Progenitor cell of endocrine pancreas (in vitro differentiated cells): ENCODE measurements at places on chromosomes 12 and 14.
A peak's percentile ranks its signal among the peaks of the same experiment; 100 is the strongest.

- DNase-seq, result no peak
These were observed 21.2 kb downstream of the BCL7A start for GRCh38 chr12:122042910-122043309.

DNA sequence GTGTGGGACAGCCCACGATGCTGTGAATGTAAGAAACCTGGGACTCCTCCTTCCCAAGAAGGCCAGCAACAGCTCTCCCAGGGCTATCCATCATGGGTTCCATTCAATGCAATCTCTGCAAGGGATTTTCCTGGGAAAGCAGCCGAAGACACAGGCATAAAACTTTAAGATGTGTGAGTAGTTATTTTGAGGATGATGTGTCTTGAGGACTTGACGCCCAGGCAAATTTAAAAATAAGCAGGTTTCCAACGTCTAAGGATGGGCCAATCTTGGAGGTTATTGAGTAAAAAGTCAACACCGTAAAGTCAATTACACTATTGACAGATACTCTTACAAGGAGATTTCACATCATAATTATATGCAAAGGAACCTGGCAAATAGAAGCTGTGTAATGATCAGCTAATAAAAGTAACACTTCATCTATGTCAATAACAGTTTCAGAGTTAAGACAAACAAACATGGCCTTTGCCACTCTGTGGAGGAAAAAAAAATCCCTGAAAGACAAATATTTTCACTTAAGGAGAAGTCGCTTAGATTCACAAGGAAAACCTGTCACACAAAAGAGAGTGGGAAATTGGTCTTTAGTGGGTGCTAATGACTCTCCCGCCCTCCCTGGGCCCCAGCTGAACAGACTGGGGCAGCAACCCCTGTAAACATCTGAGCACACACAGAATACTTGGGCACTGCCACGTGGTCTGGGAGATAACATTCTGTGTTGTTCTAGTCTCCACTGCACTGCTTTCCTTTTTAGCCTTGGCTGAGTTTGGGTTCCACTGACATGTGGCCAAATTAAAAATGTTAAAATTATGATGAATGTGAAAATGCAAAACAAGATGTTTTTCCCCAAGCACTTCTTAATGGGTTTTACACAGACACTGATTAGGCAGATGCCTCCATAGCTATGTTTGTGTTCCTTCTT, 240.9 kb downstream of the FOXN3 start:
- no peak for DNase-seq

- DNase-seq, result no peak
These were observed 51.9 kb upstream of the REP15 start for GRCh38 chr12:27644158-27644845.

DNA sequence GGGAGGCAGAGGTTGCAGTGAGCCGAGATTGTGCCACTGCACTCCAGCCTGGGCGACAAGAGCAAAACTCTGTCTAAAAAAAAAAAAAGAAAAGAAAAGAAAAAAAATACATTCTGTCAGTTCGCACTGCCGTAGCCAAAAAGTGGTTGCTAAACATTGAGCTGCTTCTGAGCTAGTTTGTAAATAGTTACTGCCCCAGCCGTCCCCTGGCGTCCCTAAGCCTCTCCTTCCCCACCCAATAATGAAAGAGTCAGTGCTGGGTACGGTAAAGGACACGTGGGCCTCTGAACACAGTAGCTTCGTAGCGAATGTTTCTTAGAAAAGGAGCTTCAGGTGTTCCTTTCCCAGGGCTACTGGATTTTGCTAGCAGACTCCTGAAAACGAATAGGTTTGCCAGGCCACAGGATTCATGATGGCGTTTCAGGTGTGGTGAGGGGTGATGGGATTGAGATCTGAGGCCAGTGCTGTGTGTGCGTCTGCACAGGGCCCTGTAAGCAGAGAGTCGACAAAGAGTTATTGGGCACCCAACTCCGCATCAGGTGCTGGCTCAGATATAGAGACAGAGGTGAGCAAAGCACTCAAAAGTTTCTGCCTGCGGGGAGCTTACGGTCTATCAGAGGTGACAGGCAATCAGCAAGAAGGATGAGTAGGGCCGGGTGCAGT, 94.1 kb downstream of the LGMN start:
- DNase-seq, result no peak

GRCh38 chr14:68040633-68041369, 221.2 kb downstream of the RAD51B start:
- DNase-seq, result no peak

GRCh38 chr14:88026890-88027289, 22.0 kb downstream of the GPR65 start:
- DNase-seq, result no peak

DNA sequence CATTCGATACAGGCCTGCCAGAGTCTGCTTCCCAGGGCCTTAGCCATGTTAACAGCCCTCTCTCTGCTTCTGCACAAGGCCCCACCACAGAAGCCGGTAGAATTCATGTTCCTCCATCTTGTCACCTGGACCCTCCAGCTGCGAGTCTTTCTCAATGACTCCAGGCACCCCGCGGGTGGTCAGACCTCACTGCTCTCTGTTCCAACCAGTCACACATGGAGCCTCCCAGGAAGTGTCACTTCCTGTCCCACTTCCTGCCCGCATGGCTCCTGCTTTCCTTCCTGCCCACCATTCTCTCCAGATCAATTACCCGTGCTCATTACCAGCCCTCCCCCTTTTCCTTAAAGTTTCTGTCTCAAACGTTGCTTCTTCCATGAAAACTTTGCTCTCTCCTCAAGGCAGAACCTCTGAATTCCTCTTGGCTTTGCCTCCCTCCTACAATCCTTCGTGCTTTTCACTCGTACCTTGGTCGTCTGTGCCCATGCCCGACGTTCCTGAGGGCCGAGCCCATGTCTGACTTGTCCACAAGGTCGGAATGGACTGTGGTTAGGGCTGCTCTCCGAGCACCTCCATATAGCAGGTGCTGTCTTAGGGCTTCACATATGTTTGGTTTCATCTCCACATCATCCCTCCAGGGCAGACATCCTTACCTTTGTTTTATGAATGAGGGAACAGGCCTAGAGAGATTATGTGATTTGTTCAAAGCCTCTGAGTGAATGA, 172.1 kb downstream of the TSPAN9 start:
- DNase-seq, result no peak

- no peak for DNase-seq
These were observed 47.1 kb upstream of the MTERF2 start for GRCh38 chr12:107033758-107034739.

DNA sequence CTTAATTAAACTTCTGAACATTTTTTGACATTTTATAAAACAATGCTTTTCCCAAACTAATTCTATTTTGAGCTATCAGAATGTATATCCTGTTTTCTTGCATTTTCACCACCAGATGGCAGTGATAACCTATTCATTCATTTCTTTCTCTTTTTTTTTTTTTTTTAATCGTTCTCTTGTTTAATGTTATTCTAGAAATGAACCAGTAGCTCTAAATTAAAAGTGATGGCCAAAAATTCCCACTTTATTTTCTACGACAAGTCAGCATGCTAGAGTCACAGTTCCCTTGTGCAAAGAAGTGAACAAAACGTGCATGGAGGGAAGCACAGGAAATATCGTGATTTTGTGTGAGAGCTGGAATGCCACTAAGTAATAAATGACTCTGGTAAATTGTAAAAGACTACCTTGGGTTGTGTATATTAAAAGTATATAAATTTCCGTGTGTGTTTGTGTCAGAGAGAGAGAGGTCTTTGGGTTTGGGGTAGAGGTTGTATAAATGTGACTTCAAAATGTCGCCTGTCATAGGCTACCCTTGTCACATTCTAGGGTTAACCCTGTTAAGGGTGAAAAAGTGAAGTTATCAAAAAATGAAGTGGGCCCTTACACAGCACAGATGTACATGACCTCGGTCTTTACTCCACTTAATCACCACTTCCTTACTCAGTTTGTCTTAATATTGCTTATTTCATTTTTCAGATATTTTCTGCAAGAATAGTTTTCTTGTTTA, 40.4 kb upstream of the LDHB start:
- DNase-seq, result no peak

GRCh38 chr12:18551701-18552100, 186.1 kb downstream of the PLCZ1 start:
- DNase-seq, result no peak

DNA sequence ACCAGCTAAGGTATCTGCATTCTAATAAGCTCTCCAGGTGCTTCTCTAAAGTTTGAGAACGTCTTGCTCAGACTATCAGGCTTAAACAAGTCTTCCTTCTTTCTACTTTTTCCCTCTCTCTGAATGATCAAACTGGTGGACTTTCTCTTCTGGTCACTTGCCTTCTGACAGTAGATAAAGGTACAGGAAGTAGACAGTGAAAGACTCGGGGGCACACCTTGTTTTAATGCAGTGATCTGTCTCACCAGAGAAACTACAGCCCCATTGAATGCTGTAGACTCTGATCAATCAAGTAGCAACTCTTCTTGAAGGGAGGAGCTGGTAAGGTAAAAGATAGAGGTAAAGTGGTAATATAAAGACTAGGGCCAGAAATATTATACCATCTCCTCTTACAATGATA, 48.1 kb upstream of the ATXN7L3B start:
- no peak for DNase-seq

DNA sequence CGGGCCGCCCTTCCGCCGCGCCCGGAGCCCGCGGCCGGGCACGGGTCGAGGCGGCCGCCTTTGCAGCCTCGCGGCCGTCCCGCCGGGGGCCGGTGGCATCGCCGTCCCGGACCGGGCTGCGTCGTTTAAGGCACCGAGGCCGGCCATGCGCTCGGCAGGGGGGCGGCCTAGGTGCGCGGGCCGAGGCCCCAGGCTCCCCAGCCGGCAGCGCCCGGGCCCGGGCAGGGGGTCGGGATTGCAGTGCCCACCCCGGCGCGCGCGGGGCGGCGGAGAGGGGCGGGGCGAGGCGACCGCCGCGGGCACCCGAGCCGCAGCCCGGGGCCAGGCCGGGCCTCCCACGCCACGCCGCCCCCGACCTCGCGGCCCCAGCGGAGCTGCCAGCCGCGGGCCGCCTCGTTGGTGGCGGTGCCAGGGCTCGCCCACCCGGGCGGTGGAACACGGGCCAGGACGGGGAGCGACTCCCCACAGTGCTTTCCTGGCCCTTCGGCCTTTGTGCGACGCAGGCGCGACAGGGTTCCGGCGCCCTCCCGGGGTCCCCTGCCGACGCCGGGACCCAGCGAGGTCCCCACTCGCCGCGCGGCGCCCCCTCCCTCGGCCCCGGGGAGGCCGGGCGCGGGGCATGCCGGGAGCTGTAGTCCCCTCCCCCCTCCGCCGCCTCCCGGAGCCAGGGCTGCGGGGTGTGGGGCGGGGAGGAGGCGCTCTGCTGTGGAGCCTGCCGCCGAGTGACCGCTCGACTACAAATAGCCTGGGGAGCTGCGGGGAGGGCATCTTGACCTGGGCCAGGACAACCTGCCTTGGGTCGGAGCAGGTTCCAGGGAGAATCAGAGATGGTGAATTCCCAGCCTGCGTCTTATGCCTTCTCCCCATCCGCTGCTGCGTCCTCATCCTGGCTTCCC, 769 bp downstream of the FKBP4 start:
- DNase-seq, result peak; percentile 65

DNA sequence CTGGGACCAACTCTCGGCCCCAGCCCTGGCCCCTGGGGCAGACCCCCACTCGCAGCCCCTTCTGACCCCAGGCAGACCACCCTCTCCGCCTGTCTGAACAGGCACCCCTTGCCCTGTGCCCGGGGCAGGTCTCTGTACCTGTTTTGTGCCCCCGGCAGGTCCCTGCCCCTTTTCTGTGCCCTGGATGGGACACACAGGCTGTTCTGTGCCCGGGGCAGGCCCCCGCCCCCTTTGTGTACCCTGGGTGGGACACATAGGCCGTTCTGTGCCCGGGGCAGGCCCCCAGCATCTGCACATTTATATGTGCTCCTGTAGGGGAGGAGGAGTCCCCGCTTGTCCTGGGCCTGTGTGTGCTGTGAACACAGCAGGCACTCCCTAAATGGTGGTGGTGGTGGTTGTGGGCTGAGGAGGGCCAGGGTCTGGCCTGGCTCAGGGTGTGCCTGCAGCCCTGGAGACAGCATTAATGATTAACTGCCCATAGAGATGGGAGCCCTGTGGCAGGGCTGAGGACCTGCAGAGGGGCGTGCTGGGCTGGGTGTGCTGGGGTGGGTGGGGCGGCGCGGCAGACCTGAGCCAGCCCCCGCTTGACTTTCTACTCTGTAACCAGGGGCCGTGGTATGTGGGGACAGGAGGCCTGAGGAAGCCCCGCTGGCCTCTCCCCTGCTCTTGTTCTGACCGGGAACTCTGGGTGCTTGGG, 3.7 kb downstream of the FBRSL1 start:
- DNase-seq, result peak; percentile 50

- no peak for DNase-seq
These were observed 17.1 kb downstream of the ERP27 start for GRCh38 chr12:14921218-14921617.

DNA sequence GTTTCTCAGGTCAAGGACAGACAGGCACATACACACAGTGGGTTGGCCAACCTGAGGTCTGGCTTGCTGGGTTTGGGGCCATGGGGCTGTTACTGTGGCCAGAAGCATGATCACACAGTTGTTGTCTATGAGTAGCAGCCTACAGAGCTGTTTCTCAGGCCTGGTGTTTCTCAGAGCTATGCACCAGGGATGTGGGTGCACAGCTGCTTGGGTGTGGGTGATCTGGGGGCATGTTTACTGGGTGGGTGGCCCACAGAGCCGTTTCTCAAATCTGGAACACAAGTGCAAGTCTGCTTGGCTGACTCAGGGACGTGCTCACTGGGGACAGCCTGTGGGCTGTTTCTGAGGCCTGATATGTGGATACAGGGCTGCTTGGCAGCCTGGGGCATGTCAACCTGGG, 23.1 kb upstream of the PALS1 start:
- DNase-seq, result no peak

DNA sequence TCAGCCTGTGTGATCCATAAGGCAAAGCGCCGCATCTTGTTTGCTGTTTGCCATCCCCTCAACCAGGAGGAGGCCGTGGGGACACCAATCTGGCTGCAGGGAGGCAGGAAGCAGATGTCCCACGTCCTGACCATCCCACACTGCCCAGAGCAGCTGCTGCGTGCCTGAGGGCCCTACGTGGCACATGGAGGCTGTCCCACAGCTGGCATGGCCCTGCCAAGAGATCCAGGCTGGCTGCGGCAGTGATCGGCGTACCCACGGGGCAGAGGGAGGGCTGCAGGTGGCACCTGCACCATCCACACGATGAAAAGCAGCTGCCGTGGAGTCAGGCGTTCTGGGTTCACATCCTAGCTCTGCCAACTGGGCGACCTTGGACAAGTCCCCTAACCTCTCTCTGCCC, 42.0 kb downstream of the NCOR2 start:
- DNase-seq, result no peak

- peak; percentile 52 for DNase-seq
These were observed 734 bp downstream of the FIGNL2 start for GRCh38 chr12:51847643-51848325.

GRCh38 chr12:4567073-4567881, 5.3 kb downstream of the DYRK4 start:
- no peak for DNase-seq
